ENCODE measurements at places on chromosomes 7 and 10.

DNA sequence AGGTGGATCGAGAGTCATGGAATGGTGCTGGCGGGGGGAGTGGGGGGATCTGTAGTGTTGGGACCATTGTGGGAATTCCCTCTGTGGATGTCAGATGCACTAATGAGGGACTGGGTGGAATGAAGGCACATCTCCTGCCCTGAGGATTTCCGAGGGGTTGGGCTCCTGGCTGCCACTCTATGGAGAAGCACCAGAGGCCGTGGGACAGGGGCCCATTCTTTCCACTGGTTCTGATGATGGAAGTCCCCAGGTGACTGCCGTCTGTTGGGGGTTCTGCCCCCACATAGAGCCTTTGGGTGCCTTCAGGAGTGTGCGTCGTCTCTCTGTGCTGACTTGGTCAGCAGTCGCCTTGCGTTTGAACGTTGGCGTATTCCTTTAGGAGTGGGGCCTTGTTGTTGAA lies 202.9 kb downstream of the GLRX3 start:
- DNase-seq, result no peak

DNA sequence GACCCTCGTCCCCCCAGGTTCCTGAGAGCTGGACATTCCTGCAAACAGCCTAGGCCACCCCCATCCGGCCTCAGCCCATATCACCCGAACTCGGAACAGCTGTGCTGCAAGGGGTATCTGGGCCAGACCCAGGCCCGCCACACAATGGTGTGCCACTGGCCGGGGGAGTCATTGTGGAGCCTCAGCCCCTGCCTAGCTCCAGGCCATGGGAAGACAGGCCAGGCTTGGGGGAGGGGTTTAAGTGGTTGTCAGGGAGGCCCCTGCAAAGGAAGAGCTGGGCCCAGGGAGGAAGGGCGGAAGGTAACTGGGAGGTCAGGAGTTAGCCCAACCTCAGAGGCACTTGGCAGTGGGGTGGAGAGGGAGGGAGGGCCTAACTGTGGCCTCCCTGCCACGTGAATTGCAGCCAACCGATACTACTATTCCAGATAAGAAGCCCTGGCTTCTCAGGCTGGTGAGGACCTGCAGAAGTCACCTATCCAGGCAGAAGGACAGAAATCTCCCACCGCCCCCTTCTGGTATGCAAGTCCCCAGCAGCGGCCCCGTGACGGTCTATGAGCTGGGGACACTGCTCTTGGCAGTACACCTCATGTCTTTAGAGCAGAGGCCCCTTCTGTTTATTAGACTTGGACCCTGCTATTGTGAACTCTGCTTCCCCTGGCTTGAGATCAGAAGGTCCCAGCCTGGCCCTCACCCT lies 26.8 kb downstream of the VSIR start:
- peak; percentile 56 for DNase-seq

GRCh38 chr7:117784315-117784714 lies 88.9 kb downstream of the CTTNBP2 start:
- DNase-seq, result no peak

DNA sequence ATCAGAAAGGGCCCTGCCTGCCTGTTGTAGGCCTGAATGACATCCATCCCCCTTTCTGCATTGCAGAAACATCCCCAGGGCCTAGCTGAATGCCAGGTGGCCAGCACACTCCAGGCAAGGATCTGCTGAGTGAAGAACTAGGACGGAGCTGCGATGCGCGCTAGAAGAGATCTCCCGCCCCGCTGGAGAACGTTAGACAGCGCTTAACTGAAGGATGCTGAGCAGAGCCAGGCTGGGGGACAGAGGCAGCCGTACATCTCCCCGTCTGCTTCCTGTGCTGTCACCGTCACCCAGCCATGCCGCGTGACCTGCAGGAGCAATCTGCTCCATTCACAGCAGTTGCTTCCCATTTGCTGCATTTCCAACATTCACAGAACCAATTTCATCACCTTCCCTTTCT lies 73.3 kb downstream of the FAM53B start:
- no peak for DNase-seq

- no peak for DNase-seq
These were observed 13.6 kb downstream of the CNPY1 start for GRCh38 chr7:155532792-155533119.

GRCh38 chr7:2612445-2613097 lies 19.2 kb upstream of the TTYH3 start:
- no peak for DNase-seq

DNA sequence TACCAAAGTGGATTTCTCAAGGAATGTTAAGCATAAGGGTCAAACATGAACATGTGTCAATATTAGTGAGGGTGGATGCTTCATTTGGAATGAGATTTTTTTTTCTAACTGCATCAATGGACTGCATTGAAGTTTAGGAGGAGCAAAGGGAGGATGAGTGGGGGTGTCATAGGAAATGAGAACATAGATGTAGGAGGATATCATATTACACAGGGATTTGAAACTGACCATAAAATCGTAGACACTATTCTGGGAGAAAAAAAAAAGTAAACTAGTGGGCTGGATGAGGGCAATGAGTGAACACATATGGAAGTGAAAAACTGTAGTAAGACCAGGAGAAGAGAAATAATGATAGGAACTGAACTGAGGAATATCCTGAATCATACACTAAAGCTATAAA lies 109.4 kb downstream of the SEMA3A start:
- DNase-seq, result no peak

DNA sequence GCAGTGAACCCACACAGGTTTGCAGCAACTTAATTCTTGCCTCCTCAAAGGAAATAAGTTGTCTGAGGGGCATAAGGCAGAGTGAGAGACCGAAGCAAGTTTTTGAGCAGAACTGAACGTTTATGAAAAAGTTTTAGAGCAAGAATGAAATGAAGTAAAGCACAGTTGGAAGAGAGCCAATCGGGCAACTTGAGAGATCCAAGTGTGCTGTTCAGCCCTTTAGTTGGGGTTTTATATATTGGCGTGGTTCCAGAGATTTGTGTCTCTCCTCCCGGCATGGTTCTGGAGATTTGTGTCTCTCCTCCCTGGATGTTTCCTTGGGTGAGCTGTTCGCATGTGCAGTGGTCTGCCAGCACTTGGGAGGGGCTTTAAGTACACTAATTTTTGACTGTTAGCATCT lies 141.4 kb upstream of the DGKB start:
- no peak for DNase-seq

DNA sequence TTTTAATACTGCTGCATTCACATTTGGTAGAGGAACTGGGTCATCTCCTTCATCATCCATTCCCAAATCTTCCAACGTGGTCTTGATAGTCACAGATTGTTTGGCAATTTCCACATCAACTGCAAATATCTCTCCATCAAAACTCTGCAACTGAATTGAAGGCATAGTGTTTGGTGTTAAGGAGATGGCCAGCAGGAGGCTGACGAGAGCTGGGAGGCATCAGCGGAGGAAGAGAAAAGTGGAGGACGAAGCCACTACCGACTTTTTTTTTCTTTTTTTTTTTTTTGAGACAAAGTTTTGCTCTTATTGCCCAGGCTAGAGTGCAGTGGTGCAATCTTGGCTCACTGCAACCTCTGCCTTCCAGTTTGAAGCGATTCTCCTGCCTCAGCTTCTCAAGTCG lies 205.0 kb upstream of the KCTD7 start:
- DNase-seq, result no peak

DNA sequence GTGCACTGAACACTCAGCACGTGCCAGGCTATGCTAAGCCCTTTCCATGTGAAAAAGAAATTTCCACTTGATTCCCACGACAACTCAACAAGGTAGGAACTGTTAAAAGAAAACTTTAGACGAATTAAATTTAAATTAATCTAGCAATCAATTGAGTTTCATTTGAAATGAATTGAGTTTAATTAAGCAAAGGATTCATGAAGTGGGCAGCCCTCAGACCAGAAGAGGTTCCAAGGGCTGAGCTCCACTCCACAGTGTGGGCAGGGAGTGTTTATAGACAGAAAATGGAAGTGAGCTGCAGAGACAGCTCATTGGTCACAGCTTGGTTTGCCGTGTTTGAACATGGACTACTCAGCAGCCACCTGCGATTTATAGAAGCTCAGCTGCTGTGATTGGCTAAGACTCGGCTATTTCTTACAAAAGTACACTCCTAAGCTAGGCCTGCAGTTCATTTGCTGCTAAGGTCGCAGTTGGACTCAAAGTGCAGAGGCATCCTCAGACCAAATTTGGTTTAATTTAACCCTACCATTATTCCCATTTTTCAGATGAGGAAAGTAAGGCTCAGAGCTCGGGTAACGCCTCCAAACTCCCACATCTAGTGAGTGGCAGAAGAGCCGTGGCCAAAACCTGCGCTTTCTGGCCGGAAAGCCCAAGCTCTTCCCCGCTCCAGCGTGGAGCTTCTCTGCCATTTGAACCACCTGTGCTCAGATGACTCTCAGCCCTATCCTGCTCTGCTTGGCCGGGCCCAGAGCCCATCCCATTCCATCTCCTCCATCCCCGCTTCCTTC lies 24.9 kb downstream of the CALML3 start:
- no peak for DNase-seq

- no peak for DNase-seq
These were observed 88.2 kb downstream of the ELFN1 start for GRCh38 chr7:1758028-1758858.

DNA sequence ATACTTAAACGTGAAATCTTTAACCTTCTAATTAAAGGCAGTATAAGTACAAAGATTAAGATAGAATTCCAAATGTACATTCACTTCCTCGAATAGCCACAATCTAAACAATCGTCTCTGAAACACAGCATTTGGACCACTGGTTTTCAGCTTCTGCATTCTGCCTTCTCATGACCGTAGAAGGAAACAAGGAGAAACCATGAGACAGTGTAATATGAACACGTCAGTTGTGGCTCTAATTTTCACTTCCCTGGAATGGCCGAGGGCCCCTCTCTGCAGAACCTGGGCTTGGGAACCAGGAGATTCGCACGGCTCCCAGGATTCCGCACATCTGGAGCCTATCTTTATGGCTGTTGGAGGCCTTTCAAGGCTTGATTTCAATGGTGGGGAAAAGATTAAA lies 189.3 kb downstream of the KLF6 start:
- no peak for DNase-seq

GRCh38 chr10:114103284-114103683 lies 59.6 kb downstream of the ADRB1 start:
- no peak for DNase-seq

DNA sequence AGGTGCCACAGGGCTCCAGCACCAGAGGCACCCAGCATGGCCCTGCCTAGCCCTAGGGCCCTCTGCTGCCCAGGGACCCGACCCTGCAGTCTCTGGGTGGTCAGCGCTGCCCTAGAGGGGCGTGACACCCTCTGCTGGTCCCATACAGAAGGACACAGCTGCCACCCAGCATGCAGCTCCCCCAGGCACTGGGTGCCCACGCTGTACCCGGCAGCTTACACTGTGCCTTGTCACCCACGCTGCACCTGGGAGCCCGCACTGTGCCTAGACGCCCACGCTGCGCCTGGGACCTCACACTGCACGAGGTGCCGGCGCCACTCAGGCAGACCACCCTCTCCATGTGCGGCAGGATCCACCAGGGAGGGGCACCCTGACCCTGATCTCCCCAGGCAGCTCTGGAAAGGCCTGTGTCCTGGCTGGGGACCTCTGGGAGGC lies 55.2 kb downstream of the PWWP2B start:
- no peak for DNase-seq

All from activated naive CD4-positive, alpha-beta T cell treated with anti-CD3 and anti-CD28 coated beads, Interleukin-2, amount 10 ng/mL, durations not matched to agents 7 days and 5 days (primary cell).